ENCODE measurements at places on chromosomes 2 and 18.
A peak's percentile ranks its signal among the peaks of the same experiment; 100 is the strongest.

GRCh38 chr2:113105047-113105785 lies 22.2 kb upstream of the IL1RN start:
- no peak for DNase-seq

DNA sequence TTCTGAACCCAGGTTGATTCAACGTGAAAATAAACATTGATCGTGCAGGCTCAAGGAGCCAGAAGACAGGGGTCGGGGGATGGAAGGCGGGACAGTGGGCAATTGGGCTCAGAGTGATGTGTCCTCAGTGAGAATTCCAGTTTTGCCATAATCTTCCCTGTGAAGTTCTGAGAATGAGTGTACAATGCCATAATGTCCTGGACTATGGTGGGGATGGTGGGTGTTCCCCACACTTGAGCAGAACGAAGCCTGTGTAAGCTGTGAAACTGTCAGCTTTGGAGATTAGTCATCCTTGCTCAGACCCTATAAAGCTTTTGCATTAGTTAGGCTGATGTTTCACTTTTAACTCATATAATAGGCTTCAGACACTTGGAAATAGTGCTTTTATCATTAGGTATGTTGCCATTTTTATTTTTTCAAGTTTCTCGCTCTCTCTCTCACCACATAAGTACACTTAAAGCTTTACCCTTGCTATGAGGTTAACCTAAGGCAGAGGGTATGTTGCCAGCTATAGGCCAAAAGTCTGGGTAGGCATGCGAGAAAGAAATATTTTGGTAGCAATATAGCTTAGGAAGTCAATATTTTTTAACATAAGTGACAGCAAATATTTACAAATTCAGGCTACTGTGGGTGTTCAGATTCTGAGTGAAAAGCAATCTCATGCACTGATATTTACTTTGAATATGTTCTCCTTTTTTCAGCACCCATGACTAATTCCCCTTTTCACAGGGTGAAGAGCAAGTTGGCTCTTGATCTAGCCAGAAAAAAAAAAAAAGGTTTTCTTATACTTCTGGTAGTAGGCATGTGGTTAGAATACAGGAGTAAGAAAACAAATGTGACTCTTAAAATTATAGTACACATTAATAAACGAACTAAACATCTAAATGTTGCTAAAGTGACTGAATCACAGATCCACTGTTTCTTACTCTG lies 47.2 kb downstream of the CDC42EP3 start:
- DNase-seq, result no peak

GRCh38 chr18:72470391-72470790 lies 73.8 kb downstream of the CBLN2 start:
- no peak for DNase-seq

DNA sequence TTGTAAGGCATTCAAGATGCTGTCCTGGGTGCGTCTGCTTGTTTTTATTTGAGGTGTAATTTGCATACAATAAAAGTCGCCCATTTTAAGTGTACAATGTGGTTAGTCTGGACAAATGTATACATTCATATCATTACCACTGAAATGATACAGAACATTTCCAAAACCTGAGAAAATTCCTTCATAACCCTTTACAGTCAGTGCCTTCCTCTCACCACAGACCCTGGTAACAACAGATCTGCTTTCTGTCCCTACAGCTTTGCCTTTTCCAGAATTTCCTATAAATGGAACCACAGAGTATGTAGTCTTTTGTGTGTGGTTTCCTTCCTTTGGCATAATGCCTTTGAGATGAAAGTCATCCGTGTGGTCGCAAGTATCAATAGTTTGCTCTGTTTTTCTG lies 45.8 kb upstream of the NFU1 start:
- no peak for DNase-seq

DNA sequence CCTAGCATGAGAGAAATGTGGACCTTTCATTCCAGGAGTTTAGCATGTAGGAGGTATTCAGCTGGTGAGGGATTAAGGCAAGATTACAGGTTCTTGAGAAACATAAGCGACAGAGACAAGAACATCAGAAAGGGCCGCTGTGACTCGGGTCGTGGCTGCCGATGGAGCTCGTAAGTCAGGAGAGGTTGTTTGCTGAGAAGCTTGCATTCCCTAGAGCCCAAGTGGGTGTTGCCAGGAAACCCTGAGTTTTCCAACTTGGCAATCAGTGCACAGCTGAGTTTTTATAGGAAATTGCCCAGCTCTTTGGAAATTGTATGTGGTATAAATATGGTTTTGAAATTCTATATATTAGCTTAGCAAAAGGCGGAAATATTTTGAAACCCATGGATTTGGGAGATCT lies 46.4 kb upstream of the CYP1B1 start:
- DNase-seq, result no peak

GRCh38 chr2:135792401-135793150 lies 44.4 kb downstream of the LCT start:
- DNase-seq, result no peak

DNA sequence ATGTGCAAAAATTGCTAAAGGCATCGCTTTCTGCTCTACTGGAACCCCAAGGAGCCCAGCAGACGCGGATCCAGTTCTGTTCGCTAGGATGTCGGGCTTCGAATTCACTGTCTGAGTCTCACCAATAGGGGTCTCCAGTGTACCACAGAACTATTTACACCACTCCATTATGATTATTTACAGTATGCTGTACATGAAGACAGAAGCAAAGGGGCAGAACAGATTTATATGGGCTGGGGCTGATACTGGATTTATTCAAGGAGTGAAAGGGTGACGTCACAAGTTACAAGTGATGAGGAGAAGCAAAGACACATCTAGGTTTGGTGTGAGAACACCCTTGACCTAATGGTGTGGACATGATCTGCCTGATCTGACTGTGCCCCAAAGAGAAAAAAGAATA lies 185.3 kb upstream of the ATP5MC3 start:
- DNase-seq, result no peak

GRCh38 chr2:33354981-33355380 lies 121.5 kb upstream of the RASGRP3 start:
- peak; percentile 73 for DNase-seq

DNA sequence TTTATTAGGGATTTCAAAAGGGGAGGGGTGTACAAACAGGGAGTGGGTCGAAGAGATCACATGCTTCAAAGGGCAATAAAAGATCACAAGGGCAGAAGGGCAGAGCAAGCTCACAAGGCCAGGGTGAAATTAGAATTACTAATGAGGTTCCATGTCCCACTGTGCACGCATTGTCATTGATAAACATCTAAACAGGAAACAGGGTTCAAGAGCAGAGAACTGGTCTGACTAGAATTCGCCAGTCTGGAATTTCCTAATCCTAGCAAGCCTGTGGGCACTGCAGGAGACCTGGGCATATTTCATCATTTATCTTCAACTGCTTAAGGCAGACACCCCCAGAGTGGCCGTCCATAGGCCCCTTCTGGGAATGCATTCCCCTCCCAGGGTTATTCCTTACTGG lies 408.2 kb downstream of the ZNF804A start:
- no peak for DNase-seq

DNA sequence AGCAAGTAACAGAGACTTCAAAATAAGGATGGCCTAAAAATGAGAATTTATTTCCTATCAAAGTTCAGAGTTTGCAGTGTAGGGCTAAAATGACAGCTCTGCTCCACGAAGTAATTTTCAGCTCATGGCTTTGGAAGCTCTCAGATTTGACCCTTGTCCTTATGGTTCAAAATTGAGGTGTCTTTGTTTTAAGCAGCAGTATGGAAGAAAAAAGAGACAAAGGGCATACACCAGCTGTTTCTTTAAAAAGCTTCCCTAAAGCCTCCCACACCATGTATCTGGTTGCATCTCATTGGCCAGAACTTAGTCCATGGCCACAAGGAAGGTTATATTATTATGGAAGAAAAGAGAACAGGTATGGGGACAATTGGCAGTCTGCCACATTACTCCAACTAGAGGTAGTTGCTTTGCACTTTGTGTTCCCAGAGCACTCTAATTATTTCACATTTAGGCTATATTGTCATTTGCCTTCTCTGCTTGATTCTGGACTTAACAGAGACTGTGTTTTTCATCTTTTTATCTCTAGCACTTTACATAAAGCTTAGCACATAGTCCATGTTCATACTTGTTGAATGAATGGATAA lies 180.4 kb downstream of the MCFD2 start:
- no peak for DNase-seq

DNA sequence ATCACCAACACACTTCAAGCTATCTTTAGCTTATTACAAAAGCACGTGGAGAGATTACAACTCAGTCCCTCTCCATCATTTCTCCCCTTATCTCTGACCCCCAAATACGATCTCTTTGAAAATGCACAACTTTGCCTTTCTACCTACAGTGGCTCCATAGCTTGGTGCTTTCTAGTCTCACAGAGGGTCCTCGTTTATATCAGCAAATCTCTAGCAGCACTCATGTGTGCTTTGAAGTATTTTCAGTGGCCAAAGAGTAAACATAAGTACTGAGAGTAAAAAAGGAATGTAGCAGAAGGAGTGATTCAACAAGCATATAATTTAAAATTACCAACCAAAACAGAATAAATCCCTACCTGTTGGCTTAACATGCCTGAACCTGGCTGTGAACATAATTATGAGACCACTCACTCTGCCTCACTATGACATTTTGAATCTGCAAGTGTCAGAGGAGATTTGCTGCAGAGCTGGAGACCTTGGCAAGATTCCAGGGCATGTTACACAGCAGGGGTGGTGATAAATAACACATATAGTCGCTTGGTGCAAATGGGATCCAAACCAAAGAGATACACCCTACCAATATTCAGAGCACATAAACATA lies 54.6 kb downstream of the LAMA3 start:
- no peak for DNase-seq

GRCh38 chr2:59322005-59322404 lies 1080.9 kb upstream of the FANCL start:
- no peak for DNase-seq

DNA sequence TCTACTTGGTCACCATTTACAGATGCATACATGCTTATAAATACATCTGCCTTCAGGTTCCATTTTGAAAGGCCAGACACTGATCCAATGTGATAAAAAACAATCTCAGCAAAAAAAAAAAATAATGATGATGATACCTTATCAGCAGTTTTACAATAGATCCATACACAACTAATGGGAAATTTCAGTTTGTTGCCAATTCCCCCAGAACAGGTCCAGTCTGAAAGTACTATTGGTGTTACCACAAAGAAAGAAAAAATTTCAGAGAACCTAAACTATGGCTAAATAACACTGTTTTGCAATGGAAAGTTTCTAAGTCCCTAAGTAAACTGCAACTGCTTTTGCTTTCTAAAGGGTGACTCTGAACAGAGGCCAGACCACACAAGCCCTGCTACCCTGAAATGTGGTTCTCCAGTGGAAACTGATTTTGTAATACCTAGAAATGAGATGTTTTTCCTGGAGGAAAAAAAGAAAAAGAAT lies 54.1 kb downstream of the LPIN2 start:
- peak; percentile 57 for DNase-seq

- no peak for DNase-seq
Observed at GRCh38 chr2:197878792-197879191, 74.4 kb downstream of the PLCL1 start.

DNA sequence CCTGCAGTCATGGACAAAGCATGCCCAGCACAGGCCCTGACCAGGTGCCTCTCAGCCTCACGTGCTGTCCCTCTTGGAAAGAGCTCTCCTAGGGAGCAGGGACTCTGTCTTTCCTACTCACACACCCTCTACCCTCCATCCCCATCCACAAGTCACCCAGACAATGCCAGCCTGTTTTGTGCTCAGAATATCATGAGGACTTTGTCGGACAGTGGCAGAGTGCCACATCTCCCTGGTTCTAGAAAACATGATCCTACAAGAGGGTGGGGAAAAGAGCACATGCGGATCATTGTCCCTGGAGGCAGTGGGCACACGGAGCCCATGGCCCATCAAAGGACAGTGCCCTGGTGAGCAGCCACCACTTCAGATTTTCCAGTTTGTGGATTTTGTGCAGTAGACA lies 3.7 kb upstream of the MAL start:
- DNase-seq, result no peak

- no peak for DNase-seq
Observed at GRCh38 chr18:77323640-77324299, 74.1 kb downstream of the GALR1 start.

- DNase-seq, result no peak
Observed at GRCh38 chr18:61993831-61994230, 101.0 kb upstream of the RNF152 start.

GRCh38 chr2:138336146-138336545 lies 165.4 kb upstream of the SPOPL start:
- DNase-seq, result no peak

DNA sequence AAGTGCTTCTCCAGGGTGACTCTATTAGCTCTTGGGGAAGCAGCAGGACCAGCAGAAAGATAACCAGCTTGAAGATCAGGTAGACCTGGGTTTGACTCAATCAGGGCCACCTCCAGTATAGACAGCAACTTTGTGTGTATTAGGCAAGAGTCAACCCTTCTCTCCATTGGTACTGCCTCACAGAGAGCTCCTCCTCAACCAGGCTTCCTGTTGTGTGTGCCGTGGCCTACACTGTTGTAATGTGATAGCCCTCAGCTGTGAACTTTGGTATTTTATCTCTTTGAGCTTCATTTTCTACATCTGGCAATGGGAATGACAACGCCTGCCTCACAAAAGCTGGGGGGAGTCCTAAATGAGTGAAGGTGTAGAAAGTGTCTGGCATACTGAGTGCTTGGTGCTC lies 17.0 kb upstream of the MAP3K20 start:
- DNase-seq, result no peak

- no peak for DNase-seq
Observed at GRCh38 chr2:206597717-206598218, 44.5 kb upstream of the FAM237A start.

GRCh38 chr2:48961009-48961408 lies 193.3 kb downstream of the FSHR start:
- DNase-seq, result no peak

- no peak for DNase-seq
Observed at GRCh38 chr2:85770369-85770768, 16.6 kb downstream of the ATOH8 start.

- DNase-seq, result no peak
Observed at GRCh38 chr18:72235422-72235821, 308.7 kb downstream of the CBLN2 start.

Measured in GM04503 (cell line).